Choroid plexus epithelial cell (primary cell): ENCODE measurements at places on chromosomes 16 and 17.

- no peak for DNase-seq
Observed at GRCh38 chr16:50939356-50939755, 197.5 kb downstream of the CYLD start.

- no peak for DNase-seq
Observed at GRCh38 chr17:35342276-35342675, 31.1 kb downstream of the SLFN11 start.

GRCh38 chr16:78593352-78593751, 493.9 kb downstream of the WWOX start:
- DNase-seq = no peak

DNA sequence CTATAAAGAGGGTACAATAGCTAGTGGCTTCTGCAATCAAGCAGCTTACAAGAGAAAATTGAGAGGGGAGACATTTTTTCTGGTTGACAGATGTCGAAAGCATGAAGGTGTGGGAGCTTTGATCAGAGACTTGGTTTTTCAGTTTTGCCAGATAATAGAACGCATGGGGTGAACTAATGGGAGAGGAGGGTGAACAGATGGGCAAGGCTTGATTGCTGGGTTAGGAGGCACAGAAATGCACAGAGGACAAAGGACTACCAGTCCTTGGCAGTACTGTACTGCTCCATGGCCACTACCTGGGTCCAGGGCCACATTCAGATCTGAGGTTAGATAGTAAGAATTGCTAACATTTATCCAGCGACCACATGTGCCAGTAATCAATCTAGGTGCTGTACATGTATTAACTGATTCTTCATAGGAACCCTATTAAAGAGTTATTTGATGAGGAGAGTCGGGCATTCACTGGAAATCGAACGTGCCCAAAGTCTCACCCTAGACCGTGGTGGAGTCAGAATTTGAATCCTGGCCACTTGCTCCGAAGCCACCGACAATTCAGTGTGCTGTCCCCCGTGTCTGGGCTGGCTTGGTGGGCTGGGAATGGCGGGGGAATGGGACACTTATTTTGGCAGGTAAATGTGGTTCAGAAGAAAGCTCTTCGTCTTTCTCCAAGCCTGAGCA, 873 bp upstream of the KSR1 start:
- no peak for DNase-seq
